Putamen (tissue), 1 donor: ENCODE measurements at places on chromosomes 2 and 18.

DNA sequence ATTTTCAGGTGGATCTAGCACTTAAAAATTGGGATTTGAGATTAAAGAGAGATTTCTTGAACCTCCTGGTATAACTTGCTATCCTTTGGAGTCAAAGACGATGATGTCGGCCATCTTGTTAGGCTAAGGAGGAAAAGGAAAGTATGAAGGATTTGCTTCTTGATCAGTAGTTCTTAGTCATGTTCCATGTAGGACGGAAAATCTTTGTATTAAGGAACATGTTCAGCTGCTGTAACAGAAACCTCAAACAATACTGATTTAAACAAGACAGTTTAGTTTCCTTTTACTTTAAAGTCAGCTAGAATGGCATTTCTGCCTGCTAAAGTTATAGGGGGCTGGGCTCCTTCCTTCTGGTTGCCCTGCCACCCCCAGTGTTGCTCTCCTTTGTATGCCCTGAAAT lies 56.4 kb upstream of the MGAT5 start:
- no peak for DNase-seq

GRCh38 chr2:85269959-85270358 lies 57.8 kb downstream of the TGOLN2 start:
- no peak for DNase-seq

DNA sequence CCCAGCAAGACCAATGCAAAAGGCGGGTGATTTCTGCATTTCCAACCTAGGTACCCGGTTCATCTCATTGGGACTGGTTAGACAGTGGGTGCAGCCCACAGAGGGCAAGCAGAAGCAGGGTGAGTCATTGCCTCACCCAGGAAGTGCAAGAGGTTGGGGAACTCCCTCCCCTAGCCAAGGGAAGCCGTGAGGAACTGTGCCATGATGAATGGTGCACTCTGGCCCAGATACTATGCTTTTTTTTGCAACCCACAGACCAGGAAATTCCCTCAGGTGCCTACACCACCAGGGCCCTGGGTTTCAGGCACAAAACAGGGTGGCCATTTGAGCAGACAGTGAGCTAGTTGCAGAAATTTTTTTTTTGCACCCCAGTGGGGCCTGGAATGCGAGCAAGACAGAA lies 662.6 kb upstream of the ACVR2A start:
- DNase-seq = no peak

DNA sequence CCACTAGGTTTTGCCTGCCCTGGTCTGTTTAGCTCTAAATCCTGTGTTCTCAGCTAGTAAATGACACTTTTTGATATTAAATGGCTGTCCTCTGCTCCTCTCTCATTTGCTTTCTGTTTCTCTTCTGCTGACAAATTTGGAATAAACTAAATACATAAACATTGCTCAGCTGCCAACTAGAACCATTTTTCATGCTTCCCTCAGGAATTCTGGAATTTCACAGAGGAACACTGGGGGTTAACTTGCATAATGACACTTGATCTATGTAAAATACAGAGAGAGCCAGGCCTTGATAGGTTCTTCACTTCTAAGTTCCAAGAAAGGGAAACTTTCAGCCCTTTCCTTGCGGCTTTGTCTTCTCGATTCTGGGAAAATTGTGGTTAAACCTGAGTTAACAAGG lies 450.6 kb upstream of the ST6GAL2 start:
- no peak for DNase-seq

DNA sequence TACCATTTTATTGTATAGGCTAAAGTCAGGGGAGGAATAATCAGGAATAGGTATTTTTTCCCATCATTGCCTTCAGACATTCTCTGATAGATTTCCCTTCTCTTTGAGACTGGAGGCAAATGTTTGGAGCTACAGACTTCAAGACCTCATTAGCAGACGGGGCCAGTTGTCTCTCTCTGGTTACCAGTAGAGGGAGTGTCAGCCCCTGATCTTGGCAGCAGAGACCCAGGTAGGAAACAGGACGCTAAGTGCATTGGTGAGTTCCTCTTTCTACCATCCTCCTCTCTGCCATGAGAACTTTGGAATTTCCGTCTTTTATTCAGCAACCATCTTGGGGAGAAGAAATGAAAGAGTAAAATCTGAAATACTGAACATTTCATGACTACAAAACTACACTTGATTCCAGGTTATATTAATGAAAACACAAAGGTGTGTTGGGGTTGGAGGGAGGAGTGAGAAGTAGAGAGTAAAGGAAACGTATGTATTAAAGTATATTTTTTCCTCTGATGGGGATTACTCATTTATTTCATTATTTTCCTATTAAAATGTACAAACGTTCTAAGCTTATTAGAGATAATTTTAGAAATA lies 186.2 kb upstream of the GCFC2 start:
- peak; percentile 47 for DNase-seq
